Astrocyte of the spinal cord (primary cell): ENCODE measurements at places on chromosomes 13 and 19.
A peak's percentile ranks its signal among the peaks of the same experiment; 100 is the strongest.

DNA sequence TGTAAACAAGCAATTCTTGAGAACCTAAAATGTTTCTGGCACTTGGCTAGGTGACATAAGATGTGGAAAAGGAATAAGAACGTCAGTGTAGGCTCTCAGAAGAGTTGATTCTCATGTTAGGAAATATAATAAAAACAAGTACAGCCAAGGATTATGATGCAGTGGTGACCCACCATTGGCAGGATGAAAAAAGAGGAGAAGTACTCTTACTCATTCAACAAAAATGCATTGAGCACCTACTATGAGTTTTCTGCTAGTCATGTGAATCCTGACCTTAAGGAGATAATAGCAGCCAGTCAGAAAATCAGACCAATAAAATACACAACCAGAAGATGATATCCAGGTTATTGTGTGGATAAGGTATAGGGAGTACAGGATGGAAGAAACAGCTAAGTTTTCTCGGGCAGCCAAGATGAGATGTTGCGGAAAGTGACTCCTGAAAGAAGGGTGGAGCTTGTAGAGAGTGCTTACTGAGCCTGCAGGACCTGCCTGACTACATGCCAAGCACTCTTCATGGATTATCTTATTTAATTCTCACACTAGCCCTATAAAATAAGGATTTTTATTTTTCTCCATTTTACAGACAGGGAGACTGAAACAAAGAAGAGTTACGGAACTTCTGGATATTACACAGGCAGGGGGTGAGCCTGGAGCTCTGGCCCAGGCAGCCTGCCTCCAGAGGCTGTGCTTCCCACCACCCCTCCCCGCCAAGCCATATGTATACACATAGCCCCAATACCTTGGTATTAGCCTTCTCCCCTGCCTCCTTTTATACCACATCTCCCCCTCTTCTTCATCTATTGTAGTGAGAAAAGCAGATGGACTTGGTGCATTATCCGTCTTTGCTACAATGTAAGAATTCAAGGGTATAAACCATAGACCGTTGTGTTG, 58.0 kb downstream of the TGDS start:
- DNase-seq: no peak

GRCh38 chr19:49153167-49153809, 1.9 kb downstream of the HRC start:
- no peak for DNase-seq

GRCh38 chr13:59247171-59247570, 916.6 kb downstream of the DIAPH3 start:
- DNase-seq: no peak

GRCh38 chr13:28494504-28494777, 487 bp downstream of the FLT1 start:
- DNase-seq: no peak

GRCh38 chr19:55638864-55639359, 1.9 kb upstream of the ZNF580 start:
- DNase-seq: no peak

- DNase-seq: no peak
Observed at GRCh38 chr19:1103132-1103707, 574 bp upstream of the GPX4 start.

DNA sequence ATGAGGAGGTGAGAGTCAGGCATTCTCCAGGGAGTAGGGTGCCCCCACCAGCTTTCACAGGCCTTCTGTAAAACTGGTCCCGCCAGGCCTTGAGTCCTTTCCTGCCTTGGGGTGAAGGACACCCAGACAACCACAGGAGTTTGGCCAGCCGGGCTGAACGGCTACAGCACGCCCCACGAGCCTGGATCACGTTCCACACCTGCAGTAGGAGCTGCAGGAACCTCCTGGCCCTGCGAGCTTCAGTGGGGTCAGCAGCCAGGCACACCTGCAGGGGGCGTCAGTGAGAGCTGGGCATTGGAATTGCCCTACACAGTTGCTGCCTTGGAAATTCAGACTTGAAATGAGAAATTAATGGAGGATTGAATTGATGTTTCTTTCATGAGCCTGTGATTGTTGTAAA, 45.7 kb downstream of the COL4A2 start:
- no peak for DNase-seq

DNA sequence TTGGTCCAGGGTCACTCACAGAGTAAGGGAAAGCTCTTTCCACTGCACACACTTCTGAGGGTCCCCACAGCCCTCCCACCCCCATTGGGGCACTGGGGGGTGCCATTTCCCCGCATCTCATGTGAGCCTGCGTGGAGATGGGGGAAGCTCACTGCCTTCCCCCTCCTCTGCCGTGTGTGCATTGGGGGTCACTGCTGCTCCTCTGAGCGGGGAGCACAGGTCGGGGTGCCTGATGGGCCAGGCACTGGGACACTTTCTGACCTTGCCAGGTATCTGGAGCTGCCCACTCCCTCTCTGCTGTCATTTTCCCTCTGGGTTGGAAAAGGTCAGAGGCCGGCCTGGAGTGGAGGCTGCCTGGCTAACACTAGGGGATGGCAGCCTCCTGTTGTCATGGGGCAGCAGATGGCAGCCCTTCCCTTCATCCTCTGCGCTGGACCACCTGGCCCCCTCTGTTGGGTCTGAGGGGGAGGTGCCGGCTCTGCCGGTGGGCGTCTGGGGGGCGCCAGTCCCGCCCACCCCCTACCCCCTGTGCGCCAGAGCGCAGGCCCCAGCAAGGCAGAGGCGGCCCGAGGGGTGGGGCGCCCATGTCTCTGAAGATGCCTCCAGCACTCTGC, 9.1 kb downstream of the SSBP4 start:
- DNase-seq: no peak

DNA sequence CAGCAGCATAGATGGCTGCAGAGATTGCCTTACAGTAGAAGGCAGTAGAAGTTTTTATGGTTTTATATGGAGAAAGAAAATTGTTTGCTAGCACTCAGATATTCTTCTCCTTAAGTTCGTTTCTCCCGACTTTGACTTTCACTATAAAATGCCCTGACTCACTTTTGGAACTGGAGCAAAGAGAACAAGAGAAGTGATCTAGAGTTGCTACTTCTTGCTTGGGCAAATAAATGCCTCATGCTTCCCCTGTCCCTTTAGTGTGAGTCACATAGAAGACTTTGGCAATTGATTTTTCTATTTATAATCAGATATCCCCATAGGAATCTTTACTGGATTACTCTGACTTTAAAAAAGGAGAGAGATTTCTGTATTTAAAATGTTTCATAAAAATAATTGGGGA, 46.9 kb downstream of the ITGBL1 start:
- DNase-seq: peak; percentile 29

DNA sequence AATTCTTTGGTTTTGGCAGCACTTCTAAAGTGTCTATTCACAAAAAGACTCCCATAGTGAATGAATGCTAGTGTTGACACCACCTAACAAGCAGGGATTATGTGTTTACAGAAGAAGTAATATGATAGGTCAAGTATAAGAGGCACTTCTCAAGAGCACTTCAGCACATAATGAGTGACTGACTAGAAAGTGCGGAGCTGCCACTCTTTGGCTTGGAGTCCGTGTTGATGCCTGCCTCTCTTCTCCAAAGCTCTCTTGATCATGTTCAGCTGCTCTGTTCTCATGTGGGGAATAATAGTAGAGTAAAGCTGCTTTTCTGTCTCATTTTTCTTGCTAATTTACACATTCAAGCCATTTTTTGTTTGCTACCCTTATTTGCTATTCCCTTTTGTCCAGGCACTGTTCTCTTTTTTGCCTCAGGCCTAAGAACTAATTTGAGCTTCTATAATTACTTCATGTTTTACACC, 22.7 kb upstream of the MAB21L1 start:
- DNase-seq: no peak

DNA sequence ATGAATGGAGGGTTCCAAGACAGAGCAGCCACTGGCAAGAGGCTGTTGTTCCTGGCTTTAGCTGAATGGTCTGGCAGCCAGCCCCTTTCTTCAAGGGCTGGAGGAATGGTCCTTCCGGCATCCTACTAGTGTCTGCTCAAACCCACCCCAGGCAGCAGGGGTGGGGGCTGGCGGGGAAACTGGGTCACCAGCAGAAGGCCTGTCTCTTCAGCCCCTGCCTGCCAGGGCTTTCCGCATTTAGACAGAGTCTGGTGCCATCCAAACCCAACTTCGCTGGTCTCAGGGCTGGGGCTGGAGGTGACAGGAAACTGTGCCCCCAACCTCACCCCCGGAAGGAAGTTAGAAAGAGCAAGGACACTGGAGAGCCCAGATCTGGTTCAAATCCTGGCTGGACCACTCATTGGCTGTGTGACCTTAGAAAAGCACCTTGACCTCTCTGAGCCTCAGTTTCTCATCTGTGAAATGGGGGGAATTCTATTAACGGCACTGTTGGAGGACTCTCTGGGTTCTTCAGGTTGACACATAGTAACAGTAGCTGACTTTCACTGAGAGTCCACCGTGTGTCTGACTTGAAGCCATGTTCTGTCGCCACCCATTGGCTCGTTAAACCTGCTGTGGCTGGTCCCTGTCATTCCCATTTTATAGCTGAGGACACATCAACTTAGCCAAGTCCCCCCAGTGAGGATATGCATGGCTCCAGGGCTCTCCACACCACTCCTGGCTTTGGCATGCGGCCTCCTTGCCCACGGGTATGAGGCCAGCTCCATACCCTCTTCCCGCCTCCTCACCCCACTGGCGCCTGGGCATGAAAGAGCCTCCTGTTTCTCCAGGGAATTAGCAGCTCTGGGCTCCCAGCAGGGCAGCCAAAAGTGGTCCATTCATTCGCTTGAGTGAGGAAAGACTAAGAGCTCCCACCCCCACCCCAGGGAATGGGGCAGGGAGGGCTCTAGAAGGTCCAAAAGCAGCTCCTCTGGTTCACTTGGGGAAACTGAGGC, 2.5 kb upstream of the NR2C2AP start:
- DNase-seq: no peak

DNA sequence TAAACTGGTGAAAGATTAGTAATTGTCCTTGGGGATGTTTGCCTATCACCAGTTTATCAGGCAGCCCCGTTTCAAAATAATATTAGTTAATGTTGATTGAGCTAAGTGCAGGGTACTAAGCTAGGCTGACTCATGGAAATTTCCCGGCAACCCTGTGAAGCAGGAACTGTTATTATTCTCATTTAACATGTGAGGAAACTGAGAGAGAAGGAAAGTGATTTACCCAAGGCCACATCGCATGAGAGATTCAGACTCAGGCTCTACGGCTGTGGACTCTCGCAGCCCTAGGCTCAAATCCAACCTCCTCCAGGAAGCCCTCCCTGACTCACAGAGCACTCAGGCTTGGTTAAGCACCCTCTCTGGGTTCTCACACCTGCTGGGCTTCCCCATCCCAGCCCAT, 19.7 kb downstream of the CLPTM1 start:
- no peak for DNase-seq

DNA sequence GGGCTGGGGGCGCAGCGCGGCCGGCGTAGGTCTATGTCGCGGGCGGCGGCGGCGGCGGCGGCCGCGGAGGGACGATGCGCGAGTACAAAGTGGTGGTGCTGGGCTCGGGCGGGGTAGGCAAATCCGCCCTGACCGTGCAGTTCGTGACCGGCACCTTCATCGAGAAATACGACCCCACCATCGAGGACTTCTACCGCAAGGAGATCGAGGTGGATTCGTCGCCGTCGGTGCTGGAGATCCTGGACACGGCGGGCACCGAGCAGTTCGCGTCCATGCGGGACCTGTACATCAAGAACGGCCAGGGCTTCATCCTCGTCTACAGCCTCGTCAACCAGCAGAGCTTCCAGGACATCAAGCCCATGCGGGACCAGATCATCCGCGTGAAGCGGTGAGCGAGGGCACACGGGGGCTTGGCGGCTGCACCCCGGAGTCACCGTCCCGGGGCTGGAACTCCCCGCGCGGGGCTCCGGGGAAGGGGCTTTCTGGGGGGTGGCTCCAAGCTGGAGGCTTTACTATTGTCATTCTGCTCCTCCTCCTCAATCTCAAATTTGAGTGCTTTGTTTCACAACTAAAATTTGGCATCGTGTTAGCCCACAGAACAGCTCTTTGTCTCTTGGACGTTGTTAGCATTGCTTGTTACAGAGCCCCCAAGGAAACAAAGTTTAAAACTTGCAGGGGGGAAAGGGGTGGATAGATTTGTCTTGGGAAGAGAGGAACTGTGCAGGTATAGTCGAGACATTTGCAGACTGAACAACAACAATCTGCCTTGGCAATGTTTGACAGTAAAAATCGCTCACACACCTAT, 630 bp downstream of the RAP2A start:
- DNase-seq: peak; percentile 37

DNA sequence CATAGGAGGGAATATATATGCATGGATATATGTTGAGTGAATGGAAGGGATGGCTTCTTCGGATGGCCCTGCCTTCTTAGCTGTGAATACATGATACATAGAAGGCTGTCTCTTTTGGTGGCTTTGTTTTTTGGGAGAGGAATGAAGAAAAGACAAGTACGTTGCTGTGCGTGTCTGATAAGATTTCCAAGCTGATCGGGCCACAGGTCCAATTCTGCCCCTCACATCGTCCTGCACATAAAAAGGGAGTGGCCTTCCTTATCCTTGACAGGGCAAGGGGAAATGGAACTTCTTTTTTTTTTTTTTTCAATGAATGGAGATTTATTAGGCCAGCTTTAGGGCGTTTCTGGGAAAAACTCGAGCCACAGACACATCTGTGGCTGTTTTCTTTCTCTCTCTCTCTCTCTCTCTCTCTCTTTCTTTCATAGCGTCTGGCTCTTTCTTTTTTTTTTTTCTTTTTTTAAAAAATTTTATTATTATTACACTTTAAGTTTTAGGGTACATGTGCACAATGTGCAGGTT, 103.8 kb upstream of the SPATA13 start:
- no peak for DNase-seq

GRCh38 chr13:66338542-66338941, 891.6 kb downstream of the PCDH9 start:
- DNase-seq: no peak

GRCh38 chr13:37127691-37128241, 22.3 kb upstream of the CSNK1A1L start:
- DNase-seq: peak; percentile 95

GRCh38 chr13:40779049-40779448, 8.1 kb upstream of the MRPS31 start:
- no peak for DNase-seq

DNA sequence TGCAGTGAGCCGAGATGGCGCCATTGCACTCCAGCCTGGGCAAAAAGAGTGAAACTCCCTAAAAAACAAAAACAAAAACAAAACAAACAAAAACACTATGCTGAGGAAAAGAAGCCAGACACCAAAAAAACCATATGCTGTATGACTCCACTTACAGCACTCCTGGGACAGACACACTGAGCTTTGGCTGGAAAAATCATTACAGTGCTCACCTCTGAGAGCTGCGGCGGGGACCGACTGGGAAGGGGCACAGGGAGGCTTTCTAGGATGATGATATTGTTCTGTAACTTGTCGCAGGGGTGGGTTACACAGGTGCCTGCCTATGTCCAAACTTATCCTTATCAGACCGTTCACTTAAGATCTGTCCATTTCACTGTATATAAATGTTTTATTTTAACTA, 7.8 kb downstream of the PNMA8A start:
- DNase-seq: no peak

- no peak for DNase-seq
Observed at GRCh38 chr13:45863709-45864590, 12.4 kb upstream of the SIAH3 start.

DNA sequence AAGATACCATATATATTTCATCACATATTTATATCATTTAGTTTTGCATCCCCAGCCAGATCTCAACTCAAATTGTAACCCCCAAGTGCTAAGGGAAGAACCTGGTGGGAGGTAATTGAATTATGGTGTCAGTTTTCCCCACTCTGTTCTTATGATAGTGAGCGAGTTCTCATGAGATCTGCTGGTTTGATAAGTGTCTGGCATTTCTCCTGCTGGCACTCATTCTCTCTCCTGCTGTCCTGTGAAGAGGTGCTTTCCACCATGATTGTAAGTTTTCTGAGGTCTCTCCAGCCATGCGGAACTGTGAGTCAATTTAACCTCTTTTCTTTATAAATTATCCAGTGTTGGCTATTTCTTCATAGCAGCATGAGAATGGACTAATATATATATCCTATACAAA, 462.5 kb upstream of the SLITRK5 start:
- DNase-seq: no peak
